ENCODE measurements at places on chromosomes 6 and 20. TPM values are rescaled to one million over a fixed set of nuclear protein-coding genes. Genes with fewer than 3 reads are reported as not detected.

Gene NKAIN2
- not detected for total RNA-seq

Gene KCNK17
- total RNA-seq = not detected

Gene AARS2
- 11.8 TPM for total RNA-seq

Gene AFG1L
- 1.6 TPM for total RNA-seq

Gene C20orf202
- total RNA-seq = not detected

Data from bladder microvascular endothelial cell (primary cell).